Fibroblast of skin of left biceps (primary cell): ENCODE measurements at places on chromosomes 3 and 15.

- DNase-seq: no peak
Observed at GRCh38 chr3:171846597-171846996, 3.4 kb downstream of the TMEM212 start.

DNA sequence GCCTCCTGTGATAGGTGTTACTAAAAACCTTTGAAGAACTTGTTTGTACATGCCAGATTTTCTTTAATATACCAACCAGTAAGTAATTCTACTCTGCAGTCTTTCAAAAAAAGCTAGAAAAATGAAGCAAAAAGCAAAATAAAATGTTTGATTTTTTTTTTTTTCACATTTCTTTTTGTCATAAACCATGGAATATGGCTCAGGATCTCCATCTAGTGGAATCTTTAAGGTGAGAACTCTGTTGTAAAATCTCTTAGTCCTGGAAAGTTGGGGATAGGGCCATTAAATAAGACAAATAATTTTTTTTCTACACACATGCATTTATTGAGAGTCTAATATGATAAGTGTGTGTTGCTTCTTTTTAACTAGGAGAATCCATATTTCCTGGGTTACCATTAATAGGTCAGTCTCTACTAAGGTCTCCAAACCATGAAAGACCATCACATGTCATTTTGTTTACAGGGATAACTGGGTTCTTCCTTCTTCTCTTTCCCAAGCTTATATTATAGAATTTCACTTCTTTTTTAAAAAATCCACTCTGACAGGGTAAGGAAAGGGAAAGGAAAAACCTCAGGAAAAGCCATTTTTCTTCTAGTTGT is 84.6 kb downstream of the SLC9A9 start:
- no peak for DNase-seq

GRCh38 chr3:33803252-33803651 is 4.8 kb downstream of the PDCD6IP start:
- DNase-seq: no peak

DNA sequence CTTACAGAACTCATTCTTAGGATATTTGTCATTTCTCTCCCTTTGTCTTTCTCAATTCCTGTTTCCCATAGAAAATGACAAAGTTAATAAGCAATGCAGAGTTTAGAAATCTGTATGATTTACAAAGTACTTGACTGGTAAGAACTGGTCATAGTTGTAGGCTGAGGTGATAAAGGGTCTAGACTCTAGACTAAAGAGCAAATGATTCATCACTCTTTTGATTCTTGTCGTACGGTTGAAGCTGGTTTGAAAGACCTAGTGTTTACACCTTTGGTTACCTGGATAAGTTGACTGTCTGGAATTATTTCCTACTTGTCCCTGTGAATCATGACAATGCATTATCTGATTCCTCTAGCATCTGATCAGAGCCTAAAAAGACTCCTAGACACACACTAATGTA is 58.9 kb upstream of the TP63 start:
- DNase-seq: no peak

GRCh38 chr3:179811321-179812095 is 158.7 kb downstream of the USP13 start:
- peak; percentile 45 for DNase-seq

DNA sequence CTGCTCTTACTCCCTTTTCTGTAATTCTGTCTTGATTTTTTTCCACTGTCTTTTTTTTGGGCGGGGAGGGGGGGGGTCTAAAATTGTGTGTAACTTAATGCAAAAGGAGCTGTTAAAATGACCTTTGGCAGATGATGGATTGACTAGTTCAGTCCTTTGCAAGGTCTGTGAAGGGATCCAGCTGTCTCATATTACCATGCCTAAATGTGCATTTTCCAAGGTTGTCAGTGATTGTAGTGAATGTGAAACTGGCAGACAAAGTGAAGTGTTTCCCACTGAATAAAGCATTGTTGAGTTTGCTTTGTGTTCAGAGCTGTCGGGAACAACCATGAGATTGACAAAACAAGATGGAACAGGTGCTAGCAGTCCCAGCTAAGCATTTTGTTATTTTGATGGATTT is 110.1 kb upstream of the SKOR1 start:
- no peak for DNase-seq

DNA sequence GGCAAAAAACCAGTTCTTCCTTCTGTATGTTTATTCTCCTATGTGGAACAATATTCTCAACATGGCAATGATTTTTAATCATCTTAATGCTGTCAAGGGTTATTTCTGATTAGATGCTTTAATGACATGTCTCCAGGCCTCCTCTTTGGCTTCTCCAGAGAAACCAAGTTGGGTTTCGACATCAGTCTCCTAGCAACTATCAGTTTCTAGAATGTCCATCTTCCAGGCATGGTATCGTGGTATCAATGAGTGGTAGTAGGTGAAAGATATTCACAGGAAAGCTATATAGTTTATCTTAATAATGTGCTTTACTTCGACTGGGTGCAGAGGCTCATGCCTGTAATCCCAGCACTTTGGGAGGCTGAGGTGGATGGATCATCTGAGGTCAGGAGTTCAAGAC is 128.5 kb downstream of the C3orf70 start:
- DNase-seq: no peak

- peak; percentile 57 for DNase-seq
Observed at GRCh38 chr3:156675830-156676767, 1.7 kb downstream of the TIPARP start.

DNA sequence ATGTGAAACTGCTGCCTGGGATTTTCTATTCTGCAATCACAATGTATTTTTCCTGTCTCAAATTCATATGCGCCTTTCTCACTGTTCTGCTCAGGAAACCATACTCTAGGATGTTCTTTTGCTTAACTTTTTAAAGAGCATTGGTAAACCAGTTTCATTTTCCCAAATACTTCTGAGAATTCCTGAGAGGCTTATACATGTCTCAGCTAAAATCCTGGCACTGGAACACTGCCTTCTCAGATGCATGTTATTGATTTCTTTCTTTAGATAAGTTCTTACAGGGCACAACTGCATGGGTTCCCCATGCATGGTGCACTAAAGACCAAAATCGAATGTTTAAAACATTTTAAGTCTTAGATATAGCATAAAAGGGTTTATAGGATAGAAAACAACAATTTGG is 178.3 kb upstream of the PLSCR5 start:
- peak; percentile 24 for DNase-seq

GRCh38 chr3:107373896-107374295 is 3.3 kb upstream of the CCDC54 start:
- DNase-seq: no peak

- no peak for DNase-seq
Observed at GRCh38 chr15:71091601-71092000, 23.7 kb upstream of the THSD4 start.

- no peak for DNase-seq
Observed at GRCh38 chr3:127064391-127065137, 81.6 kb downstream of the PLXNA1 start.

DNA sequence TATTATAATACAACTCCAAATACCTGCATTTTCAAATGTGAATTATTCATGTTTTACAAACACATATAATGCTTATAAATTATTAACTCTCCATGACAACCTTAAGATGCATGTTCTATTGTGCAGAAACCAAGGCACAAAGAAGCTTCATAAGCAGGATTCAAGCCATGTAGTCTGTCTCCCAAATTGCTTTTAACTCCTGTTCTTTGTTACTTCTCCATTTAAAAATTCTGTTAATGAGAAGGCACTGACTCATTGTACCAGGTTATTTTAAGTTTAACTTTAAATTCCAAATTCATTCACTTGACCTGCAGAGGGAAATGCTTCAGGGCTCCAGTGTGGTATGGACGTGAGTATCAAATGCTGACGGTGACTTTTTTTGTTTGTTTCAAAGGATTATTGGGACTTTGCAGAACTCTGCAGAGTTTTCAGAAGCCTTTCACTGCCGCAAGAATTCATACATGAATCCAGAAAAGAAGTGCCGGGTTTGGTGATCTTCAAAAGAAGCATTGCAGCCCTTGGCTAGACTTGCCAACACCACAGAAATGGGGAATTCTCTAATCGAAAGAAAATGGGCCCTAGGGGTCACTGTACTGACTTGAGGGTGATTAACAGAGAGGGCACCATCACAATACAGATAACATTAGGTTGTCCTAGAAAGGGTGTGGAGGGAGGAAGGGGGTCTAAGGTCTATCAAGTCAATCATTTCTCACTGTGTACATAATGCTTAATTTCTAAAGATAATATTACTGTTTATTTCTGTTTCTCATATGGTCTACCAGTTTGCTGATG is 100.0 kb downstream of the MME start:
- no peak for DNase-seq

DNA sequence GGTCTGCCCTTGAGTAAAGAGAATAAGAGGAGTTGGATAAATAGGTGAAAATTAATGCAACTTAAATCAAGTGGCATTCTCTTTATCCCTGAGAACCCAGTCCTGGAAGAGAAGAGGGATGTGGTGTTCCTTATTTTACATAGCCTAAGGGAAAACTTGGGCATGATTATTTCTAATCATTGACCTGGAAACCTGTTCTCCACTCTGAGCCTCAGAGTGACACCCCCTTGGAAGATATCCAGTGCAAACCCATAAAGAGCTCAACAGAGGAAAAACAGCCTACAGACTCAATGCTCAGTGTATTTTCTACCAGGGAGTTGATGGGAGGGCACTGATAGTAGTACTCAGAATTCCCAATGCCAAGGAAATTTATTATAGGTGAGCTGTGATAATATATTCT is 22.0 kb downstream of the SLC15A2 start:
- no peak for DNase-seq

DNA sequence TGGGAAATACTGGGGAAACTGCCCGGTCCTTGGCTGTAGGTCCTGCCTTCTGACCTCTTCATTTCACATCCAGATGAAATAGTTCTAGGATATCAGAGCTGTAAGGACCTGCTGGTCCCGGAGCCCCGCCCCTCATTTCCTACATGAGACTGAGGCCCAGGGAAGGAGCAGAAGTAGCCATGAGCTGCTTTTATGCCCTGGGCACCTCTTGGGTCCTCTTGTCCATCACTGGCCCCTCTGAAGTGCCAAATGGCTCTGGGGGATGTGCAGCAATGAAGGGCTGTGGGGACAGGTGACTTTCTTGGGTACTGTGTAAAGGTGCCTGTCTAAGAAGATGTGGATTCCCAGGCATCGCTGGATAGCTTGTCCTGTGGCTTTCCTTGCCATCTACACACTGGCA is 40.3 kb upstream of the ESYT3 start:
- no peak for DNase-seq

DNA sequence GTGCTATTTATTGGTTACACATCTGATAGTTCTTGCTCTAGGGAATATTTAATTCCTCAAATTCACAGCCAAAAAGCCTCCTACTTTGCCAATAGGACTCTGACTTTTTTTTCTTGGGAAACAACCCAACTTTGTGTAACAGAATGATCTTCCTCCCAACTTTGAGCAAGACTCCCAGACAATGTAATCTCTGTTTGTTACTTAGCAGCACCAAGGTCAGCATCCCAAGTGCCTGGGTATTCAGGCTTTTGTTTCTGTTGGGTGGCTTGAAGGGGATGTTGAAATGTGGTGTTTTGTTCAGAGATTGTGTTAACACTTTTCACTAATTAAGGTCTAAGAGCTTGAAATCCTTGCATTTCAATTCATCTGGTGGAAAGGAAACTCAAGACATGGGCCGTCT is 115.8 kb downstream of the ADAMTS9 start:
- no peak for DNase-seq

DNA sequence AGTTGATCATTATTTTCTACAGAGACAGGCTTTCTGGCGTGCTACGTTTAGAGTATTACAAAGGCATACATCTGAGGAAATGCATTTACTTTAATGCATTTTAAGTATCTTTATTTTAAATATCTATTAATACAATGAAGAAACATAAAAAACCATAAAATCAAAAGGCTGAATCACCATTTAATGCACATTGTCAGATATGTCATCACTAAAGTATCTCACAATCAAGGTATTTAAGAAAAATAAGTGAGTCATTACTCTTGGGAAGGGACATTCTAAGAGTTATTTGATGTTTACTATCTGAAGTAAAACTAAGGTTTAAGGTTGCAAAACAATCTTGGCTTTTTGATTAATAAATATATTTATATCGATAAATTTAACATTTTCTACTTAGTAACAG is 102.2 kb downstream of the CTNNB1 start:
- DNase-seq: no peak

DNA sequence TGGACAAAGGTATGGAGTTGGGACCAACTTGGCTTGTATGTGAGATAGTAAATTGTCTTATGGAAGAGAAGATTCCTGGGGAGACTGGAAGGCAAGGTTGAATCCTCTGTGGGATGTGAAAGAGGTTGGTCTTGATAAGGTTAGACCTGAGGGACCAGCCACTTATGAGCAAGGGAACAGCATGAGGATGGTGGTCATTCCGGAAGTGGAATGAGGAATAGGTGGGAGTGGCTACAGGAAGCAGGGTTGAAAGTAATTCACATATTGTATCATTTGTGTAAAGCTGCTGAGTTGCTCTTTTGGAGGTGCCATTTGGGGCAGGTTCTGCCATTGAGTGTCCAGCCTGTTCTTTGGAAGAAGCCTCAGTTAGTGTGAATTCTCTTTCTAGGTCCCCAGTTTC is 13.2 kb downstream of the USP13 start:
- no peak for DNase-seq

- no peak for DNase-seq
Observed at GRCh38 chr3:14879211-14879874, 60.6 kb downstream of the FGD5 start.

DNA sequence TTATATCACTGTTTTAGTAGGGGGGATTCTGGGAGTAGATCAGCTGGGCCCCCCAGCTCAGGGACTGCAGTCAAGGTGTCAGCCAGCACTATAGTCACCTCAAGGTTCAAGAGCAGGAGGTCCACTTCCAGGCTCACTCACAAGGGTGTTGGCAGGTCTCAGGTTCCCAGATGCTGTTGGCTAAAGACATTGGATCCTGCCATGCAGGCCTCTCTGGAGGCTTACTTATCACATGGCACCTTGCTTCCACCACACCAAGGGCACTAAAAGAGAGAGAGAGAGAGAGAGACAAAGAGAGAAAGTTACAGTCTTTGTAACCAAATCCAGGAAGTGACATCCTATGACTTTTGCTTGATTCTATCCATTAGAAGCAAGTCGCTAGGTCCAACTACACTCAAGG is 7.5 kb upstream of the PPP1R14D start:
- no peak for DNase-seq

GRCh38 chr3:19199131-19199530 is 50.8 kb downstream of the KCNH8 start:
- DNase-seq: no peak

DNA sequence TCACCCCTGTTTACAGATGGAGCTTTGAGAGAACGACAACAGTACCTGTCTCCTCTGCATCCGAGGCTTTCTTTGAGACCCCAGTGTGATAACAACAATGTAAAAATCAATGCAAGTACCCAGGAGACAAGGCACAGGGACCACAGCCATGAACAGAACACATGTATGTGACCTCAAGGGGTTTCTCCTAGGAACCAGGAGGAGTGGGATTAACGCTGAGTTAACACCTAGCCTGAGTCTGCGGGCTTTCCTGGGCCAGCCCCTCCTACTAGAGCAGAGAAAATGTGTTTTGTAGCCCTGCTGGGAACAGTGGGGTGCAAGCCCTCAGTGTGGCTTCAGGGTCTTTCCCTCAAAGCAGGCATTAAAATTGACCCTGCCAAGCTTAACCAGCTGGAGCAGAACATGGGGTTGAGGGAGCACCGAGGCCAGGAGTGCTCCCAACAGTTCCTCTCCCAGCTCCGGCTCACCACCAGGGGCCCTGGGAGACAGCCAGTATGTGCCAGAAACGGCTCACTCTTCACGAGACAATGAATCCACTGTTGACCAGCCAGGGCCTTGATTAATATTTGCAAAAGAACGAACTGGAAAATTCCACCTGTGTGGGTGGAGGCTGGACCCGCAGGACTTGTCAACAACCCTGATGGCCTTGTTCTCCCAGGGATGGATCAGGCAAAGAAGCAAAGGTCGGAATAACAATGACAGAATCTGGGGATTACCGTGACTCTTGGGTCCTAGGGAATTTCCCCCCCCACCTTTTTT is 3.6 kb downstream of the CHDH start:
- no peak for DNase-seq
